Activated CD4-positive, alpha-beta T cell treated with anti-CD3 and anti-CD28 coated beads, Interleukin-2, amount 50 U/mL, for 24 hours (primary cell): ENCODE measurements at places on chromosomes 5 and 9.

- no peak for DNase-seq
Measured at GRCh38 chr5:154729613-154730012, 25.6 kb upstream of the LARP1 start.

DNA sequence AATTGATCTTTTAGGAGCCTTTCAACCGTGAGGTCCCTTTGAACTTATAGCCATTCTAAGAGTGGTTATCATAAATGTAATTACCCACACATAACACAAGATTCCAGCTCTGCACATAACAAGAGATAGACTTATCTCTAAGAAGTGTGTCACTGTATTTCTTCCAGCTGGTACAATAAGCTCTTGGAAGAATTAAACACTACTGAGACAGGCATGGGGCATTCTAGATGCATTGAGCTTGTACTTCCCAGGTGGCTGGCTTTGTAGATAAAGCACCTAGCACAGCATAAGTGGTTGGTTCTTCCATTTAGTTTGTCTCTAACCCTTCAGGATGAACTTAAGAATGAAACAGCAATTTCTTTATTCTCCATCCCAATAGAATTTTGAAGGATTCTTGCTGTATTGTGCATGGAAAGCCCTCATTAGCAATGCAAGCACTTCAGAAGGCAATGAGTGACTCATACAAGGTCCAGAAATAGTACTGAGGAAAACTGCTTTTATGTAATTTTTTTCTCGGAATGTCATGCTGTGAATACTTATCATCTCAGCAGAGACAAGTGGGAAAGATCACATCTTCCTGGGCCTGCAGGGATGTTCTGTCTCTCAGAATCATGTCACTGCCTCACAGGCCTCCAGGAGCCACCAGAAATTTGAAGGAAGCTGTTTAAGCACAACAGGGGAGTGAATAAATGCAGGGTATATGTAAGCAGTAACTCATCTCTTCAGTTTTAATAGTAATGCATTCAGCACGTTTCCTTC lies 91.1 kb upstream of the CD180 start:
- DNase-seq: no peak

GRCh38 chr9:73269430-73270101 lies 117.9 kb downstream of the ANXA1 start:
- no peak for DNase-seq

DNA sequence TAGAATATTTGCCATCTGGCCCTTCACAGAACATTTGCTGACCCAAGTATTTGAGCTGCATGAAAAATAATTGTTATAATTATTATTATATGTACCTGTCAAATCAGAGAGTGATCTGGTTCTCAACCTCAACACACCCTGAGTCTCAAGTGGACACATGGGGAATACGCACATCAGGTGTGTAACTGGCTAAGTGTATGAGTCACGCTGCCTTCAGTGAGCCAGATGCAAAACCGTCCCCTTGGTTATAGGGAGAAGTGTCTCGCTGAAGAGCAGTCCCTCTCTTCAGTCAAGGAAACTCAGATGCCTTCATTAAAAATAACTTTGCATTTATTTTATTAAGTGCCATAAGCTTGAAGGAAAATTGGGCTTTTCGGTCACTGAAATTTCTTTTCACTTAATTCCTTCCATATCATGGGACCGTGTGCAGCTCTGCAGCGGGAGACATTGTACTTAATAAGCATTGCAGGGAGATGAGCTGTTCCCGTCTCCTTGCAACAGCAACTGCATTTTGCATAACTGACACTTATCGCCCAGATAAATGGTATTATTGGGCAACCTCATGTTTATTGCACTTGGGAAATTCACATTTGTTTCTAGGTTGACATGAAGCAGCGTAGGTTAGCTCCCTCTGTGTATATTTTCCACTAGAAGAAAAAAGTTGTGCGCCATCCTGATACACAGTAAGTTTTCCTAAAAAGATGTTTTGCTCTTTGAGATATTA lies 512.3 kb upstream of the DAP start:
- no peak for DNase-seq

DNA sequence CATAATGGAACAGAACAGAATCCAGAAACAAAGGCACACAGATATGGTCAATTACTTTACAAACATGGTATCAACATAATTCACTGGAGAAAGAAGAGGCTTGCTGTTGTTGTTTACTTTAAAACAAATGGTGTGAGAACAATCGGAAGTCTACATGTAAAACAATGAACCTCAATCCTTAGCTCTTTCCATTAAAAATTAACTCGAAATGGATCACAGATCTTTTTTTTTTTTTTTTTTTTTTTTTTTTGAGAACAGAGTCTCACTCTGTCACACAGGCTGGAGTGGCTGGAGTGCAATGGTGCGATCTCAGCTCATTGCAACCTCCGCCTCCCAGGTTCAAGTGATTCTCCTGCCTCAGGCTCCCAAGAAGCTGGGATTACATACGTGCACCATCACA lies 9.8 kb downstream of the SEMA4D start:
- DNase-seq: no peak

DNA sequence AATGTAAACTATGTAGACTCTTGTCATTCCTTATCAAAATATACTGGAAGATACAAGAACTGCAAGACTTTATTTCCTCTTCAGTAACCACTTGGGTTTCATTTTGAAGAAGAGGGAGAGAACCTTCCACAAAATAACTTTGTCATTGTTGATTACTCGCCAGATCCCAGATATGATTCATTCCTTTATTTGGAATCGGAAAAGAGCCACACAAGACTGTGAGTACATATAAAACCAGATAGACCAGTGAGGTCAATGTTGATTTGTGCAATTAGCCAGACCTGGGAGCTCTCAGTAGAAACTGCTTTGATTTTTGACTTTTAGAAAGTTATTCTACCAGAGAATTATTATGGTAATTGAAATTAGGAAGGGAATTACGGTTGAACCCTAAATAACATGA lies 146.1 kb downstream of the TMEM167A start:
- no peak for DNase-seq

DNA sequence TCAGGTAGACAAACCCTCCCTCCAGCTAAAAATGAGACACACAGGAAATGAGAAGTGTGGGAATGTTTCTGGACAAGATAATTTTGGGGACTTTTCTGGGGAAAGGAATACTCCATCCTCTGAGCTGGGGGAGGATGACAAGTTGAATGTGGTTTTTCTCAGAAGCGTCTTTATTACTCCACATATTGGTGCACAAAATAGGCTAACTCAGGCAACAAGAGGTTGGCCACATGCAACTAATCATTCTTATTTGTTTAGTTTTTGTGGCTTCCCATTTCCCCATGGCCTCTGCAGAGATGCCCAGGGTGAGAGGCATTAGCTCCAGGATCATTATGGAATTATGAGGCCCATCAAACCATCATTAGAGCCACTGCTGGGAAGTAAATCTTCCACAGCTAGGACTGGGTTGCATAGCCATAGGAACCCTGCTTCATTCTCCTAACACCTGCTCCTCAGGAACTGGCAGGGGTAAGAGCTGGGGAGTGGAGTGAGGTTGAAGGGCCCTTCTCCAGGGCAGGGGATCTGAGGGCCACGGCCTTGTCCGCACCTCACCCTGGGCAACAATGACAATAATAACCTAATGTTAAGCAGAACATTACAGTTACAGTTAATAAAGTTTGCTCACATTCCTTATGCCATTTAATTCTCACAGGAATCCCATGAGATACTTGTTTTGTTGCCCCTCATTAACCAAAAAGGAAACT lies 9.3 kb upstream of the SIL1 start:
- no peak for DNase-seq

DNA sequence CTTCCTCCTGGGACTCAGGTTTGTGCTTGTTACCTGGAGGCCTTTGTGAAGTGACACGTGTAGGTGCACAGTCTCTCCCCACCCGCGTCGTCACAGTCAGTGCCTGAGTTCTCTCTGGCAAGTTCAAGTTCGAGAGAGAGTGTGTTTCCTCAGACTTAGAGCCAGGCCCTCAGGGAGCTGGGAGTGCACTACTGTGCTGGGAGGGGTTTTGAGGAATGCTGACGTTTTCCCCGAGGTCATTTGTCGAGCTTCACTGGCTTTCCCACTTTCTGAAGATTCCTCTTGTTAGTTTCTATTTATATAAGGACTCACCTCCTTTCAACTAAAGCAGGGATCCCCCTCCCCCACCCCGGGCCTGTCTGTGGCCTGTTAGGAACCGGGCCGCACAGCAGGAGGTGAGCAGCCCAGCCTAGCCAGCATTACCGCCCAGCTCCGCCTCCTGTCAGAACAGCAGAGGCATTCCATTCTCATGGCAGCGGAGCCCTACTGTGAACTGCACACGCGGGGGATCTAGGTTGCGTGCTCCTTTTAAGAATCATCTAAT lies 209.2 kb downstream of the DIRAS2 start:
- no peak for DNase-seq

DNA sequence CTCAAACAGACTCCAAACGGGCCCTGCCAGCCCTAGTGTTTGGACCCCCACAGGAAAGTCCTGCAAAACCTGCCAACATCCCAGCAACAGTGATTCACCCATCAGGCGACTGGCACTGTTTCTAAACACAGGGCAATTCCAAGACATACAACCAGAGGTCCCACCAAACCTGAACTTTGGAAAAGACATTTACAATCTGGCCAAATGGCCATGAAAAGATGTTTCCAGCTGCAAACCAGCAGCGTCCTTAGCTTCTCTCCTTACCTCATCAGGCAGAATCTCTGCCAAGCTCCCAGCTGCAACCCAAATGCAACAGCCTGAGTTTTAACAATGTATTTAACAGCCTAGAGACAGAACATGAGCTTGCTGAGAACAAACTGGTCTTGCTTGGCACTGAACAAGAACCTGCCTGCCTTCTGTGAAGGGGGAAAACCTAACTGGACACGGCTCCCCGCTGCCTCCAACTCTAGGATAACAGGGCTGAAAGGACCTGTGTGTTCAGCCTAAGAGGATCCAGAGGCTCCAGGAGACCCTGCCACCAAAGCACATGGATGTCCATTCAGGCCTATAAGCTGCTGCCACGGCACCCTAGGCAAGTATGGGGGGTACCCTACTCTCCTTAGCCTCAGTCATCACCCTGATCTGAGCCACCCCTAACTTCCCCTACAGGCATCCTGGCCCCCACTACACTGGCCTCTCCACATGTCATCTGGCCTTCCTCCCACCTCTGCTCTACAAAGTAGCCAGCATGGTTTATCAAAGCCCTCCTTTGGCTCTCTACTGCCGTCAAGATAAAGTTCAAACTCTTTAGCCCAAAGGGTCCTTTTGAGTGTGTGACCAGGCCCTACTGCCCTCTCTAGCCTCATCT lies 5.6 kb downstream of the P4HA2 start:
- no peak for DNase-seq

DNA sequence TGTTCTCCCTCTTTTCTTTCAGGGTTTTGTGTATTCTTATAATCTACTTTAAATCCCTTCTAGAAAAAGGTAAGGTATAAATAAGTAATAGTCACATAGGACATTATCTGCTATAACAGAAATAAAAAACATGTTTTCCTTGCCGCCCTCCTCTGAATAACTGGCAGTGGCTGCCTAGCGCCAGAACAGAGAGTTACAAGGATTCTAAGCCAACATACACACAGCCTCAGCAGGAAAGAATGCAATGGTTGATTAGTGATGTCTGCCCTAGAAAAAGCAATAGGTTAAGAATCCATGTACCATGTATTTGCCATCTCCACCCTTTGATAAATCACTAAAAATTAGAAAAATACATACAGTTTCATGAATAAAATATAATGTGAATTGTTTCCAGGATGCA lies 4.9 kb downstream of the MED27 start:
- no peak for DNase-seq

DNA sequence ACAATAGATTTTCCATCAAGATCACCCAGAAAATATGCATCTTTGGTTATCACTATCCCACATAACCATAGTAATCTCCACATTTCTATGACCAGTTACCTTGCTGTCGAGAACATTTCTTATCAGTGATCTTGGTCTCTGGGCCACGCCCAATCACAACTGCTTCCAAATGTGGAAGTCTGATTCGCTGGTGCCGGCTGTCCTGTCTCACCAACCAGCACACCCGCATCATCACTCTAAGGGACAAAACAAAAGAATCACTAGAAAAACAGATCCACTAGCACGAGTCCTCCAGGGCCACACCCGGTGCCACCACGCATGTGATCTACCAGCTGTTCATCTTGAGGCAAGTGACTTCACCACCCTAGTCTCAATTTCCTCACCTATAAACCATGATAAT lies 11.8 kb downstream of the APTX start:
- no peak for DNase-seq

- DNase-seq: no peak
Measured at GRCh38 chr9:15999422-16000339, 446.8 kb downstream of the CCDC171 start.

DNA sequence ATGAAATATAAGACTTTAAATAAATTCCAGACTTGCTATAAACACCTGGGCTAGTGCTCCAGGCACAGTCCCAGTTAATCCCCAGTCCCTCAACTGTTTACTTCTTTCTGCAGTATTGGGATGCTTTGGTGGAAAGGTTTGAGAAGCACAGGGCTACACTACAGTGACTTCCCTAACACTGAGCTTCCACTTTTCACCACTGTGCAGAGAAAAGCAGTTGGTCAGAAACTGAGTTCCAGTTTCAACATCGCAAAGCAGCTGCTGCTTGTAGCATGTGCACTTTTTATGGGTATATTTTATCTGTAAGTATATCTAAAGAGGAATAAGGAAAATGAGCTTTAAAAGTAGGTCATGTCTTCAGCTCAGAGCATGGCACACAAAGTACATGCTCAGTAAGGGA lies 339.7 kb downstream of the NTRK2 start:
- DNase-seq: no peak

- DNase-seq: no peak
Measured at GRCh38 chr5:39863926-39864552, 439.3 kb upstream of the DAB2 start.

DNA sequence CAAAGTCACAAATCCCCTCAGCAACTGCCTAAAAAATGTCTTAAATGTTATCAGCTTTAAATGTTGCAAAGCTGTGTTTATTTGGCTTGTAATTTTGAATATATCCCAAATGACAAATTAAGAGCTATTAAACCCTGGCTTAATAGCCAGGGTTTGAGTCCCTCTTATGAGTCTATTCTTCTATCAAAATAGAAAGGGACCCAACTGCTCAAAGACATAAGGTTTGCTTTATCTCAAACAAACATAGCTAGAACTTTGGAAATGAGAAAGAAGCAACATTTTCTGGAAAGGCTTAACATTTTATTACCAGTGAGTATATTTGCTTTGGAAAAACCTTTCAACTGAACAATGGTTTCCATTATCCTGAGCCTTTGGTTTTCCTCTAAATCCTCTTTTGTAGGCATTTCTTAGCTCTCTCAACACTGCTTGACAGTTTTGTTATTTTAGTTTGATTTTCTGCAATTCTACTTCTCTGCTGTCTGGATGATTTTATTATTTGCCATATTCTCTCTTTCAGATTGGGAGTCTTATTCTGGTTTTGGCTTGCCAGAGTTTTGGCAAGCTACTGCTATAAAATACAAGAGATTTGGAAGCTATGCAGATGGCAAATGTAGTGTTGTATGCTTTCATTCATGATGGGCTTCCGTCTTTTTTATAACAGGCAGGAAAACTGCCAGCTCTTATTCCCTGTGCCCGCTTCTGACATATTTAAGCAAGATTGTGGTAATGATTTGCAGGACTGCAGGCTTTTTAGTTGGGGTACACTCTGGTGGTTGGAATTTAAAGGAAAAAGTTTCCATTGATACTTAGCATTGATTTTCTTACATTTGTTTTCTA lies 734.9 kb downstream of the DTWD2 start:
- no peak for DNase-seq
